ELR (cell line): ENCODE measurements at places on chromosomes 1 and 21.
A peak's percentile ranks its signal among the peaks of the same experiment; 100 is the strongest.

DNA sequence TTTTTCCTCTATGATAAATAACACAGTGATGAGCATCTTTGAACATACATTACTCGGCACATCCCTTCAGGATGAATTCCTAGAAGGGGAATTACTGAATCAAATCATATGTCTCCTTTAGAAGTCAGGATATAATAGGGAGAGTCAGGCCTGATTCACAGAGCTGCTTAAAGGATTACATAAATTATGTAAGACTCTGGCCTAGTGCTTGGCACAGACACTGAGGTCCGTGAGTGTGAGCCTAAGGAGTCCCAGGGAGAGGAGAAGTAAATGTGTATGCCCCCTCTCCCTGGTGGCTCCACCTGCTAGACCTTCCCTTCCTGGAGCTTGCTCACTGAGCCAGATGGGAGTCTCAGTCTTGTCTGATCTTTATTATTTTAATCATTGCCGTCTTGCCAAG is 8.6 kb upstream of the FOXE3 start:
- DNase-seq, result peak; percentile 68

GRCh38 chr21:36246080-36246631 is 73.8 kb upstream of the MORC3 start:
- DNase-seq, result no peak

- DNase-seq, result peak; percentile 75
Observed at GRCh38 chr1:225653463-225654276, 747 bp upstream of the ENAH start.

DNA sequence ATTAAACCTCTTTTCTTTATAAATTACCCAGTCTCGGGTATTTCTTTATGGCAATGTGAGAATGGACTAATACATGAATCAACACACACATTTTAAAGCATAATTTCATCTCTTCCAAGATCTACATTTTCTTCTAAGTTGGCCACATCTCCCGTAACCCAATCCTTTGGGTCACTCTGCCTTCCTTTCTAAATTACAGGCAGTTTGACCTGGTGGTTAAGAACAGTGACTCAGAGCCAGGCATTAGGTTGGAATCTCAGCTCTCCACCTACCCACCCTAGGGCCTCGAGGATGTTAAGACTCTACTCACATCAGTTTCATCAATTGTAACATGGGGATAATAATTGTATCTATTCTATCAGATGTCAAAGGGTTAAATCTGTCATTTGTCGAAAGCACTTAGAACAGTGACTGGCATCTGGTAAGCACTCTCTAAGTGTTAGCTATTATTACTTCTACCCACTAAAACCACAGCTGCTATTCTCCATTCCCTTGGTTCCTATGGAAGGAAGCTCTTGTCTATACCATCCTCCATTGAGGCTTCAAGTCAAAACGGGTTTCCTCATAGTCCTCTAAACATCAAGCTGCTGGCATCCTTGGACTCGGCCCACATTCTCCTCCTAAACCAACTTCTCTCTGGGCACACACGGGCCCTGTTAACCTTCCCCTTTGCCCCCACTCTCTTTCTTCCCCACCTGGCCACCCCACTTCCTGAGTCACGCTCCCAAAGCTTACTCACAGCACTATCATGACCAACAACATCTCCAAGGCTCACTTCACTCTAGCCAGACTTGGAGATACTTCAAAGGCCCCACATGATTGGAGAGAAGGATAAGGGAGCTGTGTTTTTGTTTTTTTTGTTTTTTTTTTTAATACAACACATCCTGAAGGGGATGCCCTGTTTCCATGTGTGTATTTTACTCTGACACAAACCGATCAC is 116.9 kb downstream of the TGFBR3 start:
- peak; percentile 87 for DNase-seq

GRCh38 chr1:78715181-78715661 is 65.6 kb downstream of the IFI44 start:
- peak; percentile 41 for DNase-seq

- no peak for DNase-seq
Observed at GRCh38 chr1:10143961-10144485, 66.3 kb upstream of the KIF1B start.

DNA sequence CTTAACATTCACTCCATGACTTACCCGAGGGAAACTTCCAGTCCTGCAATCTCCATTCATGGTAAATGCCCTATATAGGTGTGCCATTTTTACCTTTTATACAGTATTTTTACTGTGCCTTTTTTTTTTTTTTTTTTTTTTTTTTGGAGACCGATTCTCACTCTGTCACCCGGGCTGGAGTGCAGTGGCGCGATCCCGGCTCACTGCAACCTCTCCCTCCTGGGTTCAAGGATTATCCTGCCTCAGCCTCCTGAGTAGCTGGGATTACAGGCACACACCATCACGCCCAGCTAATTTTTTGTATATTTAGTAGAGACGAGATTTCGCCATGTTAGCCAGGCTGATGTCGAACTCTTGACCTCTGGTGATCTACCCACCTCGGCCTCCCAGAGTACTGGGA is 124.4 kb upstream of the PLPPR4 start:
- DNase-seq, result no peak

- peak; percentile 10 for DNase-seq
Observed at GRCh38 chr1:228378873-228379460, 27.7 kb downstream of the TRIM11 start.

DNA sequence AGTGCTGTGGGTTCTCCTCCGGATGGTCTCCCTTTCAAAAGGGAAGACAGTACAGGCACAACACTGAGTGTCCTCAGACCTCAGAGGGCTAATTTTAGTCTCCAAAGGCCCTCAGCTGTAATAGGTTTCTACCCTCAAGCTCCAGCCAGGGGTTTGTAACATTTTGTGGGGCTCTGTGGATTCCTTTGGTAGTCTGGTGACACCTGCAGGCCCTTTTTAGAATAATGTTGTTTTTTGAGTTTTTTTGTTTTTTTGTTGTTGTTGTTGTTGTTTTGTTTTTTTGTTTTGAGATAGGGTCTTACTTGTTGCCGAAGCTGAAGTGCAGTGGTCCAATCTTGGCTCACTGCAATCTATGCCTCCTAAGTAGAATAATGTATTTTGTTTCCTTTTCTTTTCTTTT is 15.0 kb upstream of the TMEM201 start:
- peak; percentile 44 for DNase-seq

GRCh38 chr1:20185834-20186782 is at the start of the genes PLA2G2C and UBXN10:
TSS of gene PLA2G2C (minus strand) at chr1:20186518. CDS start at chr1:20177363, 9,155 bp downstream.
TSS of gene UBXN10 (plus strand) at chr1:20186096. CDS start at chr1:20190562, 4,466 bp downstream.
- no peak for DNase-seq

DNA sequence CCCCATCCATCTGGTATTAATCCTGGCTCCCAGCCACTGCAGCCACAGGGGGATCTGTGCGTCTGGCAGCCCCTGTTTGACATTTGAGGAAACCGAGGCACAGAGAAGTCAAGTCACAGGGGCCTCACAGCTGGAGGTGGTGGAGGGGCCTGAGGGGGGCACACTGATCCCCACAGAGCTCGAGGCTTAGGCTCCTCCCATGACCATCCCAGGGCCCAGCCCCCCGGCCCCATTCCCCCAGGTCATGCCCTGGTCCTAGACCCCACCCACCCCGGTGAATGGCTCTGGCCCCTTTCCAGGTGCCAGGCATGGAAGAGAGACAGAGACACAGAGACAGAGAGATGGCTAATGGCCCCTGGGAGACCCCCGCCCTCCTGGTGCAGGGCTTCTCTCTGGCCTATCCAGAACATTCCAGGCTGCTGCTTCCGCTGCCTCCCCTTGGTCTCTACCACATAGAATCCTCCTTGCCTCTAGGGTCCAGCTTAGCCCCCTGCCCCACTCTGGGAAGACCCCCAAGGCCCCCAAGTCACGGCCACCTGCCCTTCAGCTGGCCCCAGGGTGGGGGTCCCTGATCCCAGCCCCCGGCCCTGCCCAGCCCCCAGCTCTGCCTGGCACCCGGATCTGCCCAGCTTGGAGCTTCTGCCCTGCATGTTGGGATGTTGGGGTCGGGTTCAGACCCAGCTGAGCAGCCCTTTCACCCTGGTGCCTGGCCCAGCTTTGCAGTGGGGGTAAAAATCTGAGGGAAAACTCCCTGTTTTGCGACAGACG is 29.2 kb upstream of the LRRC3 start:
- DNase-seq, result no peak

GRCh38 chr1:98147280-98147679 is 226.4 kb upstream of the DPYD start:
- DNase-seq, result no peak

- peak; percentile 42 for DNase-seq
Observed at GRCh38 chr1:26858891-26859640, 3.9 kb upstream of the SFN start.

- DNase-seq, result no peak
Observed at GRCh38 chr1:84301785-84302385, 377 bp downstream of the SAMD13 start.

GRCh38 chr21:44433791-44434567 is 21.3 kb upstream of the LRRC3 start:
- no peak for DNase-seq

DNA sequence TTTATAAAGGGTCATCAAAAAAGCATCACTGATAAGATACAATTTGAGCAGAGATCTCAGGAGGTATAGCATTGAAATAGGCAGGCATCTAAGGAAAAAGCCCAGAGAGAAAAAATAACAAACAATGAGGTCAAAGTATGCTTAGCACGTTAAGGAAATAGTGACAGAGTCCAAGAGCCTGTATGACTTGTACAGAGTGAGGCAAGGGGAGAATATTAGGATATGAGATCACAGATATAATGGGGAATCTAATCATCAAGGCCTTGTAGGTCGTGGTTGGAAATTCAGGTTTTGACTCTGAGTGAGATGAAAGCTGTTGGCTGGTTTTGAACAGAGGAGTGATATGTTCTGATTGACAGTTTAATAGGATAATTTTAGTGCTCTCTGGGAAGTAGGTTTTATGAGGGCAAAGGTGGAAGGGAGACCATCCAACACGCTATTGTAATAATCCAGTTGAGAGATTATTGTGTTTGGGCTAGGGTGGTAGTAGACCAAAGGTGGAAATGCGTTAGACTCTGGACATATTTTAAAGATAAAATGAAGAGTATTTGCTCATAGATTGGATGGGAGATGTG is 644.6 kb upstream of the TMPRSS15 start:
- DNase-seq, result no peak

GRCh38 chr1:108858230-108858950 is 1.5 kb upstream of the AKNAD1 start:
- DNase-seq, result no peak

DNA sequence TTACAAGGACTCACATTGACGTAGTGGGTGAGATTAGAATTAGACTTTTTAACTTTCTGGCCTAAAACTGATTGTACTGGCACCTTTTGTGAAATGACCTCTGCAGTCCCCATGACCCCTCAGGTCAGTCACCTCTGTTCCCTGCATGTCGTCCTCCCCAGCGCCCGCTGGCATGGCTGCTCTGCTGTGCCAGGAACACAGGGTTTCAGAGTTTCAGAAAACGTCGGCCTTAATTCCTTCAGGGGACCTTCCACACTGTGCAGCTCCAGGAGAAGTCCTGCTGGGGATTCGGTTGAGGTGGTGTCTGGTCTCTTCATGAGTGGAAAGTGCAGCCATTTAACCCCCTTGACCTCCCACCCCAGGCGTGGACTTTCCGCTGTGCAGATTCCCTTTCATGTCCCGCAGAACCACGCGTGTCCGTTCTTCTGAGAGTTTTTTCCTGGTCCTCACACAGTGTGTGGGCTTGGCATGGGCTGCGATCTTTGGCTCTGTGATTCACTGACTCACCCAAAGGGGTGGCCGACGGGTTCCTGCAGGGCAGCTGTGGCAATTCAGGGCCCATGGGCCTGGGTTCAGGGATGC is 158.4 kb upstream of the COL6A1 start:
- no peak for DNase-seq

- no peak for DNase-seq
Observed at GRCh38 chr21:42233067-42233961, 14.4 kb downstream of the ABCG1 start.

DNA sequence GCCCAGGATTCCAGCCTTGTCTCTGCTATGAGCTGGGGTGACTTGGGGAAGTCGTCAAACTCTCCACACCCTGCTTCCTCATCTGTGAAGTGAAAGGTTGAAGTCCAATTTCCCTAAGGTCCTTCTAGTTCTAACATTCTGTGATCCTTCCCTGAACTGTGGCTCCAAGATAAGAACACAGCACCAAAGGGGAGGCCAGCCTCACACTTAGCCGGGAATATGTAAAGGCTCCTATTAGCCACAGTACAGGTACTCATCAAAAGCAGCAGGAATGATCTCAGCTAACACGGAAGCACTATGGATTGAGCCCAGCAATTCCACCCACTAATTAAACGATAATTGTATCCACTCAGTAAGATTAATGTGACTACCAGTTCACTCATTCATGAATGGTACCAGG is 4.0 kb downstream of the SLC30A10 start:
- no peak for DNase-seq

- no peak for DNase-seq
Observed at GRCh38 chr1:225774281-225775147, 3.1 kb upstream of the SRP9 start.

DNA sequence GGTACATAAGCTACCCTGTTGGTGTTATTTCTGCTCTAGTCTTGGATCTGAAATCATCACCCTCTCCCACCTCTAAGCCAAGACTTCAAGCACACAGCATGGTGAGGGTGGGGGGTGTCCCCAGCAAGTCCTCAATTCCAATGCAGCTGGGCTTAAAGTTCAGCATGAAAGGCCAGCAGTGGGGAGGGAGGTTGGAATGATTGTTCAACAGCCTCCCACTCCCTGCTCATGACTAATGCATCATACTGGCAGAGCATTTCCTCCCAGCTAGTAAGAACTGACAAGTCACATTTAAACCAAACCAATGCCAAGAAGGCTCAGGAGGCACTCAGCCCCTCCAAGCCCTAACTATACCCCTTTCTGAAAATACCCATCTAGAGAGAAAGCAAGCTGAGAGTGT is 50.1 kb downstream of the TIAM1 start:
- peak; percentile 77 for DNase-seq

DNA sequence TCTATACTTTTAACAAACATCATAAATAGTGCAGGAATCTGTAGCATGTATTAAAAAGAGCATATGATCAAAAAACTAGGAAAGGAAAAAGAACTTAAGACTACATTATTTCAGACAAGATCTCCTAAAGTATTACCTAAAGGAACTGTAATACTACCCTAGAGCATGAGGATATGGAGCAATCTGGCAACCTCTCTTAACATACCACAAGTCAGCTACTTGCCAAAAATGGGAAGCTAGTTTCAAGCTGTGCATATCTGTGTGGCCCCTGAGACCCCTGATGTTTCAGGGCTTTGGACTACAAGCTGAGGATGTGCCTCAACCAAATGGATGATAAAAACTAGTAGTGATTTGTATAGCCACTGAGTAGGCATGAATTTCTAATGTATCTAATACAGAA is 525.6 kb downstream of the PTBP2 start:
- DNase-seq, result no peak
